ENCODE measurements at places on chromosomes 2 and 18.
A peak's percentile ranks its signal among the peaks of the same experiment; 100 is the strongest.

GRCh38 chr2:114024326-114024725 lies 134.4 kb downstream of the ACTR3 start:
- no peak for DNase-seq

- DNase-seq: no peak
Measured at GRCh38 chr2:71174207-71174606, 43.8 kb downstream of the MPHOSPH10 start.

DNA sequence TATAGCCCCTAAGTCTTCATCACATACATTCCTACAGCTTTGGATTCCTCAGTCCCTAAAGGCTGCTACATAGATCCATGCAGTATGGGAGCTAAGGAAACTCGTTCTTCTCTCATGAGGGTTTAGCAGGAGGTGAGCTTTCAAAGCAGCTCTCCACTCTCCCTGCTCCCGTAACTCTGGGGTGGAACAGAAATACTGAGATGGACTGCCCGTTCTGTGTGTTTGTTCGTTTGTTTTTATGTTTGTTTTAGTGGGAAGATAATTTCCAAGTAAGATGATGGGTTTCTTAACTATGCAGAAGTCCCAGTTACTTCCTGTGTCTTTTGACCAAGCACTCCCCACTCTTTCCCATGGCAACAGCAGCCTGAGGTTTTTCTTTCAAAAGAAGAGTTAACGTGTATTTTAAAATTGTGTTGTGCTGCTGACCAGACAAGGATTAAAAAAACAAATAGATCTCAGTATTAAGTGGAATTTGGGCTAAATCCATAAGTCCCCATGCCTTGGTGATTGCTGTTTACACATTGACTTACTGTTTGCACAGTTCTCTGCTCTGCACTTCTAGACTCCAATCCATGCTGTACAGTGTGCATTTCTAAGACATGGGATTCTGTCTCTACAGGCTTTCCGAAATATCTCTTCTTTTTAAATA lies 156.4 kb upstream of the SH3BP4 start:
- no peak for DNase-seq

GRCh38 chr18:68608851-68609490 lies 105.9 kb downstream of the TMX3 start:
- DNase-seq: no peak

DNA sequence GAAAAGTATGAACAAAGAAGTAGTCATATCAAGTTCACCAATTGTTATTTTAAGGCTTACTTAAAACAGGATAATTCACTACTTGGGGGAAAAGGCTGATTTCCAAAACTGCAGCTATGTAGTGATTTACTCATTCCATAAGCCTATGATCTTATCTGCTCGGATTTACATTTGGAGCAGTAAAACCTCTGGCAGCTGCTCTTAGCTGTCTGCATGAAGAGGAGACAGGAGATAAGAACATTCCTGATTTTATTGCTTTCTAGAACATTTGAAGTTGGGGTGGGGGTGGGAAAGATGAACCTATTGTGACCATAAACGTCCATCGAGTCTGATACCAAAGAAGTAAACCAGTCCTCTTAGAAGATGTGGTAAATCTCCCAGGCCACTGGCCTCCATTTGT lies 120.9 kb downstream of the MMADHC start:
- no peak for DNase-seq

DNA sequence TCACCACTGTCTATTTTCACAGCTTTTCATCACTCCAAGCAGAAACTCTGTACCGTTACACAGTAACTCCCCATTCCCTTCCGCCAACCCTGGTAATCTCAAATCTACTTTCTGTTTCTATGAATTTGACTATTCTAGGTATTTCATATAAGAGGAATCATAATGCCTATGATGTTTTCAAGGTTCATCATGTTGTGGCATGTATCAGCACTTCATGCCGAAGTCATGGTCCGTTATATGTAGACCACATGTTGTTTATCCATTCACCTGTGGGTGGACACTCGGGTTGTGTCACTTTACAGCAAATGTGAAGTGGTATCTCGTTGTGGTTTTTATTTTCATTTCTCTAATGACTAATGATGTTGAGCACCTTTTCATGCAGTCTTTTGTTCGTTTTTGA lies 21.6 kb downstream of the CPSF3 start:
- no peak for DNase-seq

GRCh38 chr2:117888897-117889296 lies 74.4 kb downstream of the DDX18 start:
- no peak for DNase-seq

DNA sequence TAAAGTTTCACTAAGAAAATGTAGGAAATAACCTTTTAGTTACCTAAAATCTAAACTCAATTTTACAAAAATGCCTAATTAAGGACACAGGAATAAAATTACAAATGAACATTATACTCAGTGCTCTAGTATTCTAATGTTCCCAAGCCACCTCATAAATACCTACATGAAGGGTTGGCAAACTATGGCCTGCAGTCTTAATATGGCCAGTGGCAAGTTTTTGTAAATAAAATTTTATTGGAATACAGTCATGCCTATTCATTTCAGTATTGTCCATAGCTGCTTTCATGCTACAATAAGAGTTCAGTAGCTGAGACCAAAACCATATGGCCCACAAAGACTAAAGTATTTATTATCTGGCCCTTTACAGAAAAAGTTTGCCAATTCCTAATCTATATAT lies 53.8 kb downstream of the SS18 start:
- no peak for DNase-seq

GRCh38 chr18:1015777-1016176 lies 111.1 kb downstream of the ADCYAP1 start:
- DNase-seq: no peak

- DNase-seq: no peak
Measured at GRCh38 chr18:44893966-44894365, 213.3 kb downstream of the SETBP1 start.

DNA sequence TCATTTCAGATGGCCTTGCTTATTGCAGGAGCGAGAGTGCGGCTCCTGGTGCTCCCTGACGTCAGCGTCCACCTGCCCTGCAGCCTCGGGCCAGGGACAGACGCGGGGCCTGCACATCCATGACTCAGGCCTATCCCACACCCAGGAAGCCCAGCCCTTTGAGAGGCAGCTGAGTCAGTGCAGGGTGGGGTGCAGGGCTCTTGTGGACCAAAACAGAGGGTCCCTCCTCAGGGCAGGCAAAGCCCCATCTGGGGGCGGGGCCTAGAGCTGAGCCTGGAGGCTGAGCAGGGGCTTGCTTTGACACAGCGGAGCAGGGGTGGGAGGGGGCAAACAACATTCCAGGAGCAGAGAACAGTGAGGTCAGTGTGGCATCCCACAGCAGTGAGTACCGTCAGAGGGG lies 7.7 kb upstream of the ARHGEF4 start:
- DNase-seq: no peak

GRCh38 chr2:11663427-11663826 lies 6.6 kb downstream of the NTSR2 start:
- DNase-seq: no peak

DNA sequence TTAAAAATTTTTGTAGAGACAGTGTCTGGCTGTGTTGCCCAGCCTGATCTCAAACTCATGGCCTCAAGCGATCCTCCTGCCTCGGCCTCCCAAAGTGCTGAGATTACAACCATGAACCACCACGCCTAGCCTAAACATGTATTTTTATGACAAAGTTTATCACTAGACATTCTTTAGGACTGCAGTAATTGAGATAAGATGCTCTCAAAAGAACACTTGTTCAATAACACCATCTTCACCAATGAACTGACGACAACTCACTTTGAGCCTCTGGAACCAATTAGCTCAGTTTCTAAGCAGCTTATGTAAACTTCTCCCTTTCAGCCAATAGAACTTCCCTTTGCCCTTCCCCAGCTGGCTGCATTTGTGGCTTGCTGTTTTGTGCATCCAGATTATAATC lies 15.3 kb upstream of the PPP4R1 start:
- DNase-seq: no peak

- DNase-seq: no peak
Measured at GRCh38 chr2:73841912-73842738, 13.4 kb downstream of the STAMBP start.

GRCh38 chr2:138964418-138964817 lies 184.2 kb upstream of the NXPH2 start:
- no peak for DNase-seq

GRCh38 chr2:72103690-72104089 lies 44.0 kb downstream of the CYP26B1 start:
- no peak for DNase-seq

DNA sequence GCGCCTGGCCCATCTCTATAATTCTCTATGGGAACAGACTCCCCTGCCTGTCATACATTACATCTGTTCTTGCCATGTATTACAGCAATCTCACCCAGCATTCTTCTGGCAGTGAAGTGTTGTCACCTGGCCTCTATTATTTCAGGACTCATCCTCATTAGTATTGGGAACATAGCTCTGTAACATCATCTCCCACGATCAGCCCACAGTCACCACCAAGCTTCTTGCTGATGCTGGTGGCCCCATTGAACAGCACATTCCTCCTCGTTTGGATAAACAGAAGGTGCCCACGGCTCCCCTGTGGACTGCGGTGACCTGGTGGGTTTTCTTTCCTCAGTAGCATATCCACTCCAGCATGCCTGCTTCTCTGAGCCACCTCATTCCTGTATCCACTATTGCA lies 21.5 kb downstream of the CHCHD5 start:
- DNase-seq: no peak

DNA sequence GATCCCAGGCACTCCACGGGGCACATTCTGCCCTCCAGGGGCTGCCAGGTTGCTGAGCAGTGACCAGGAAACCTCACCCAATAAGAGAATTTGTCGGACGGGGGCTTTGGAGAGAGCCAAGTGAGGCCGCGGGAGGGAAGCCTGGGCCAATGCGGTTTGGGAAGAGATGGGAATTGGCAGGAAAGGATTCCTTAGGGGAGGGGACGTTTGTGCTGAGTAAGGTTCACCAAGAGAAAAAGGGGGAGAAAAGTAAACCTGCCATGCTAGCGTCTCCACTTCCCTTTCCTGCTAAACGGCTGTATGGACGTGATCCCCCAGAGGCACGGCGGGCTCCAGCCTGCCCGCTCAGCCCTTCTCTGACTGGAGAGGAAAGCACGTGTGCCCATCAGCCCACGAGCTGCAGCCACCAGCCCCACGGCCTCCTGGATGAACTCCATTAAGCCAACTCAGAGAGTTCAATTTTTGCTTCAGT lies 194.4 kb upstream of the ID2 start:
- DNase-seq: peak; percentile 46

GRCh38 chr18:34697233-34697632 lies 12.9 kb upstream of the DTNA start:
- DNase-seq: no peak

DNA sequence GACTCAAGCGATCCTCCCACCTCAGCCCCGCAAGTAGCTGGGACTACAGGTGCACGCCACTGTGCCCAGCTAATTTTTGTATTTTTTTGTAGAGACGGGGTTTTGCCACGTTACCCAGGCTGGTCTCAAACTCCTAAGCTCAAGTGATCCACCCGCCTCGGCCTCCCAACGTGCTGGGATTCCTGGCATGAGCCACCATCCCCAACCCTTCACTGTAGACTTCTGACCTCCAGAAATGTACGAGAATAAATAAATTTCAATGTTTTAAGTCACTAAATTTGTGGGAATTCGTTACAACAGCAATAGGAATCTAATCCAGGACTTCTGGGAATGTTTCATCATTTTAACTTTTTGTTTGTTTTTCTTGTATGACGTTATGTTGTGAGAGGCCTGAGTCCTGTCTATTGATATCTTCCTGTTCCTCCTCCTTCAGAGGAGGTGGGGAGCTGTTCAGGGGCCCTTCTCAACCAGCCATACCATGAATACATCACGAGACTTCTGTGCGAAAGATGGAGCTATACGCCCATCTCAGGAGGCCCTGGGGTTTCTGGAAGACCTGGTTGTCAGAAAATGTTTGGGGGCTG lies 40.0 kb downstream of the TEX44 start:
- DNase-seq: no peak

DNA sequence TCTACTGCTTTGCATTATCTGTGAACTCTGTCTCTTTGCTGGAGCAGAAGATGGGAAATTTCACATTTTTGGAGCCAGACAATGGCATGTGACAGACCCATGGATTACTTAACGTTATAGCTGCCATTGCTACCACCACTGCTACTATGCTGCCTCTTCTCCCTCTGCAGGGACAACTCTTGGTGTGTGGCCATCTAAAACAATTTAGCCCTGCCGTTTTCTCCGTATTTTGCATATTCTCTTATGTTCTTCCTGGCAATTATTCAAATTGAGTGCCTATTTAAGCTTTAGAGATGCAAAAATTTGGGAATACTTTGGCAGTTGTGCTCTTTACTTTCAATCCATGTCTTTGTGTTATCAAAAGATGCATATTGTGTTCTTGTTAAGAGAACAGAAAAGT lies 386.8 kb downstream of the XIRP2 start:
- no peak for DNase-seq

- peak; percentile 12 for DNase-seq
Measured at GRCh38 chr2:100588071-100588786, 25.4 kb downstream of the PDCL3 start.

- no peak for DNase-seq
Measured at GRCh38 chr2:215504547-215504946, 68.7 kb upstream of the FN1 start.

DNA sequence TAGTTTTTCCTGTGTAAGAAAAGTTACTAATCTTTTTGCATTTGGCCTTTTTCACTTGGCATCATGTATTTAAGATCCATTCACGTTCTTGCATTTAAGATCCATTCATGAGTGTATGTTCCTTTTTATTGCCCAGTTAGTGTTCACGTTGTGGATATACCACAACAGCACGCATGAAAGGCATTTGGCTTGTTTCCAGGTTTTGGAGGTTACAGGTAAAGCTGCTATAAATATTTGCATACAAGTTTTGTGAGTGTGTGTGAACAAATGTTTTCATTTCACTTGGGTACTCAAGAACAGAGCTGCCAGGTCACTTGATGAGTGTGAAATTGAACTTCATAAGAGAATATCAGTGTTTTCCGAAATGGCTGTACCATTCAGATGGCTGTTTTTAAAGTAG lies 121.2 kb downstream of the CCBE1 start:
- no peak for DNase-seq

GRCh38 chr2:121944072-121944831 lies 188.8 kb downstream of the TSN start:
- DNase-seq: no peak

- no peak for DNase-seq
Measured at GRCh38 chr18:61350578-61350977, 17.3 kb downstream of the CDH20 start.

DNA sequence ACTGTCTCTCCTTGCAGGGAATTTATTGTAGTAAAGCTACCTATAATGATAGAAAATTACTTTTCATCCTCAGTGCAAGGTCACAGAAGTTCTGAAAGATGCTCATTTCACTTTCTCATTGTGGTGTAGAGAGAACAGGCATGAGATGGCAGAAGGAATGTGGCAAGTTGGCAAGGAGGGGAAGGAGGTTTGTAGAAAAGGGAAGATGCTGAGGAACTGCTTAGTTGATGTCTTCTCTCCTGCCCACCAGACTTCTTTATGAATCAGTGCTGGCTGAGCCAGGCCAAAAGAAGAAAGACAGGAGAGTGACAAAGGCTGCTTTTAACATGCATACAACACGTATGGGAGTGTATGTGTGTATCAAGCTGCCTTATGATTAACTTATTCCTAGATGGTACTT lies 164.4 kb downstream of the PRPF40A start:
- no peak for DNase-seq
